A172 (cell line): ENCODE measurements at places on chromosomes 16 and 17.

GRCh38 chr16:67236563-67237395 is 9.8 kb downstream of the TMEM208 start:
- peak; percentile 72 for DNase-seq

- no peak for DNase-seq
These were observed 484.5 kb upstream of the ERCC4 start for GRCh38 chr16:13435415-13435814.

- DNase-seq, result peak; percentile 49
These were observed 30.1 kb upstream of the PMFBP1 start for GRCh38 chr16:72202014-72202413.

GRCh38 chr16:5059386-5060072 is 6.2 kb downstream of the C16orf89 start:
- DNase-seq, result no peak

DNA sequence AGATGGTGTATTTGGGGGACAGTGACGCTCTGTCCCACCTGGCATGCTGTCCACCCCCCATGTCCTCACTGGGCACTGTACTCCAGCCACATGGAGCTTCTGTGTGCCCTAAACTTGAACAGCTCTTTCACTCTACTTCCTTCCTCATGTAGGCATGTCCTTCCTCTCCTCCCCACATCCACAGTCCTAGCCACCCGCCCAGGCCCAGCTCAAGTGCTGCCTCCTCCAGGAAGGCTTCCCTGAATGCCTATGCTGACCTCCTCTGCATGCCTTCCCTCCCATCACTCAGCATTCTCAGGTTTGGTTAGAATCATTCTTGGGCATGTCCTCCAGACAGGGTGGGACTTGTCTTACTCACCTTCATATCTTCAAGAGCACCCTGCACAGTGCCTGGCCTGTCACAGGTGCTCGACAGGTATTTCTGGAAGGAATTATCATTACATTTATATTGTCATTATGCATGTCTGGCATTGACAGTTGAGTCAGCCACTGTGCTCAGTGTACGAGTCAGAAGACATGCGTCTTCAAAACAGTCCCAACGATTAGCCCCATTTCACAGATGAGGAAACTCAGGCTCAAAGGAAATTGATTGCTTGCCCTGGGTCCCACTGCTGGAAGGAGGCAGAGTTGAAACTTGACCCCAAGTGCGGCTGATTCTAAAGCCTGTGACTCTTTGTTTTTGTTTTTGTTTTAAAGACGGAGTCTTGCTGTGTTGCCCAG is 42.1 kb upstream of the TOB1 start:
- no peak for DNase-seq

DNA sequence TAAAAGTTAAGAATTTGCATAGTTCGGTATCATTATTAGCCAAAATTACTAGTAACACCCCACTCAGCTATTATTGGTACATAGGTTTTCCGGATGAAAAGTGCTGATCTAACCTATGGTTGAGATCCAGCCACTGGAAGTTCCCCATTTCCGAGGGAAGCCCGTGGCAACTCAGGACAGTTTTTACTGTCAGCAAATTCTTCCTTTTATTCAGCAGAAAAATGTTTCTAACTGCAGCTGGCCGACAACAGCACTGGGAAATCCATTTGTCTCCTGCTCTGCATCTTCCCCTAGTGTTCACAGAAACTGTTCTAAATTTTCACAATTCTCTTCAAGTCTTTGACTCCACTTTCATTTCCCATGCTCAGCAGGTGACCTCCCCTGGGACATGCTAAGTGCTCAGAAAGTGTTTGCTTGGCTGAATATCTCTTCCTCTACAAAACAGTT is 15.5 kb upstream of the MMD start:
- no peak for DNase-seq

- no peak for DNase-seq
These were observed 461.3 kb downstream of the PMP22 start for GRCh38 chr17:14803826-14804225.

DNA sequence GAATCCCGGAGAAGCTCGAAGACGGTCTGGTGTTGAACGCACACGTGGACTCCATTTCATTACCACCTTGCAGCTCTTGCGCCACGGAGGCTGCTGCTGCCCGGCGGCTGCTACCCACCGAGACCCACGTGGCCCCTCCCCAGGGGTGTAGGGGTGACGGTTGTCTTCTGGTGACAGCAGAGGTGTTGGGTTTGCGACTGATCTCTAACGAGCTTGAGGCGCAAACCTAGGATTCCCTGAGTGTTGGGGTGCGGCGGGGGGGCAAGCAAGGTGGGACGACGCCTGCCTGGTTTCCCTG is 1.7 kb upstream of the CBX4 start:
- DNase-seq, result no peak

- DNase-seq, result peak; percentile 67
These were observed 28.6 kb downstream of the GTF3C1 start for GRCh38 chr16:27520982-27521673.

GRCh38 chr16:3065069-3065741 is at the start of gene IL32:
TSS of gene IL32 (plus strand) at chr16:3065640. CDS start at chr16:3065812, 172 bp downstream.
- peak; percentile 90 for DNase-seq

DNA sequence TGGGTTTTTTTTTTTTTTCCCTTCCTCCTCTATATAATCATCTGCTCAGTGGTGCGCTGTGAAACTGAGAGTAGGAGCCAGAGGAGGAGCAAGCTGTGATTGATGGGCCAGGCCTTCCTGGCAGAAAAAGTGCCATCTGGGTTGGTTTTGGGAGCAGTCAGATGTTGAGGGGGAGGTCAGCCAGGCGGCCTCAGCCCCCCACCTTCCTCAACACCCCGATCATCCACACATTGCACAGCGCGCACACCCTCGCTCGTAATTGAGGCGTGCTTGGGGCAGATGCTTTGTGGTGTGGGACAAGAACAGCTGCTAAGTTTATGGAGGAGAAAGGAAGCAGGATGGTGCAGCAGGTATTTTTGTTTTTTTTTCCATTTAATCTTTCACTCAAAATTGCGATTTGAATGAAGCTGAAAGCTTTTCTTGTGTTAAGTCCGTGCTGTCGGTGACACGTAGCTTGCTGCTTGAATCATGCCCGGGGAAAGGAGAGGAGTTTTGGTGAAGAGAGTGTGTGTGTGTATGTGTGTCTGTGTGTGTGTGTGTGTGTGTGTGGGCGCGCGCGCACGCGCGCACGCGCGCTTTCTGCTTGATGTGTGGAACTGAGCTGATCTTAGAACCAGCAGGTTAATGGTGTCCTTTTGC is 177.4 kb downstream of the RBFOX1 start:
- DNase-seq, result no peak

GRCh38 chr16:68900009-68900408 is 56.7 kb downstream of the TANGO6 start:
- no peak for DNase-seq

GRCh38 chr16:82629441-82630027 is 2.8 kb downstream of the CDH13 start:
- peak; percentile 97 for DNase-seq

GRCh38 chr17:67819722-67820121 is 5.6 kb upstream of the BPTF start:
- no peak for DNase-seq

- no peak for DNase-seq
These were observed 8.0 kb upstream of the SLC35B1 start for GRCh38 chr17:49715717-49716279.

GRCh38 chr17:49360796-49361128 is 1.3 kb downstream of the ZNF652 start:
- DNase-seq, result no peak
